ENCODE measurements at places on chromosomes 3 and 15.

DNA sequence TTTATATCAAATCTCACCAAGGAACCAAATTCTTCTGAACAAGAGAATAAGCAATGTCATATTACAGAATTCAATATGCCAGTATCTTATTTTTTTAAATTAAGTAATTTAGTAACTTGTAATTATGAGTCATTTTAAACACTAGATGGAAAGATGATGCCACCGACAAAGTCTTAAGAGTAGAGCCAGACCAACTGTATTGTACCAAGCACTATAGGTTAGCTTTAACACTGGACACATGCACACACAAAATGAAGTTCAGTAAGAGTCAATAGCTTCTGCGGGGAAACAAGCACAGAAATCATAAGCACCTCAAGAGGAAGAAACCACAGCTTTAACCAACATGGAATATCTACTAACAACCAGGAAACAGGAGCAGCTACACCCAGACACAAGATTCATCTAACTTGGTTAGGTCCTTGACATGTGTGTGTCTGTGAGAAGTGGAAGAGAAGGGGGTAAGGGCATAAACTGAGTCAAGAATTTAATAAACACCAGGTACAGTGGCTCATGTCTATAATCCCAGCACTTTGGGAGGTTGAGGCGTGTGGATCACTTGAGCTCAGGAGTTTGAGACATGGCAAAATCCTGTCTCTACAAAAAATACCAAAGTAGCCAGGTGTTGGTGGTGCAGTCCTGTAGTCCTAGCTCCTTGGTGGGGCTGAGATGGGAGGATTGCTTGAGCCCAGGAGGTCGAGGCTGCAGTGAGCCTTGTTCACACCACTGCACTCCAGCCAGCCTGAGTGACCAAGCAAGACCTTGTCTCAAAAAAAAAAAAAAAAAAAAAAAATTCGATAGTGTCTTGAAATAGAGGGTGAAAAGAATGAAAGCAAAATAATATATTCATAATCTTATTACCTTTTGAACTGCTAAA, 28.9 kb downstream of the DENND4A start:
- no peak for DNase-seq

- no peak for DNase-seq
These were observed at the start of gene C3orf49 for GRCh38 chr3:63819151-63819398. TSS of gene C3orf49 (plus strand) at chr3:63819299. CDS start at chr3:63819472, 173 bp downstream.

DNA sequence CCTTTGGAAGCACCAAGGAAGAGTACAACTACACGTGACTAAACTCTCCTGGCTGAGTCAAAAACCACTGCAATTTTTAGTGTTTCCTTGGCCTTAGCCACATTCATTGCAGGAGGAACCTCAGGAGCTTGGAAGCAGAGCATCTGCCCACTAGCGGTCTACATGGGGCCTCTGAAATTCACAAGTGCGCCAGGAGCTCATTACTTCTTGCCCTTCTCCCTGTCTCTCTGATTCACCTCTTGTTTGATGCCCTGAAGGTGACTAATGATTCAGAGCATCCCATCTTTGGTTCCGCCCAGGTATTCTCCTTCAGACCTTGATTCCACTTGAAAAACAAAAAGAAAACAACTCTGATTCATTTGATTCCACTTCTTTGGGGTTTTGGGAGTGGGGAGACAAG, 201.1 kb upstream of the LPP start:
- DNase-seq: no peak

DNA sequence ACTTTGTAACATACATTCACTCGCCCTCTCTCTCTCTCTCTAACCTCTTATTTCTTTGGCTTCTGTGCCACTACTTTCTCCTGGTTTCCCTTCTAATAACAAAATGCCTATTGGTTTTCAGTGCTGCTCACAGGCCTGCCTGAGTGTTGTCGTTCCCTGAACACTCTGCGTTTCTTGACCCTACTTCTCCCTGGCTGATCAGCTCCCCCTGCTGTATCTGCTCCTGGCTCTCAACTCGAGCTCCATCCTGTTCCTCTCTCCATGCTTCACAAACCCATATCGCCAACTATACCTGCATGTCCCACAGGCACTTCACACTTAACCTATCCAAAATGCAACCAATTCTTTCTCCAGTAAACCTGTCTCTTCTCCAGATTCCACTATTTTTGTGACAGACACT, 111.4 kb downstream of the OPA1 start:
- no peak for DNase-seq

DNA sequence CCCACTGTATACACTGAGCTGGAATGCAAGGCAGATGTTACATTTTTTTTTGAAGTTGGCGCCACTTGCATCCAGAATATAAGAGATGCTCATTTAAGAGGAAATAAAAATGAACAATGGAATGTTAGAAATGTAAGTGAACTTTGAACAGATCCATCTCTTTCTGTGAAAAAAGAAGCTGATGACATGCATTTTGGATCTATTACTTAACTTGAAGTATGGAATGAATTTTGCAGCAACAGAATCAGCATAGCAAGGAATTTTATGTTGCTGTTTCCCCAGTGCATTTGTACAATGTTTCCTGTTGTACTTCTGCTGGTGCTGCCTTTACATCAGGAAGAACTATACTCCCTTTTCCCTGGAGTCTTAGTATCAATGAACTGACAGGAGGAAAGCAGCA, 178.2 kb downstream of the LSAMP start:
- DNase-seq: no peak

- DNase-seq: no peak
These were observed 99.7 kb downstream of the TIGIT start for GRCh38 chr3:114393367-114394072.

DNA sequence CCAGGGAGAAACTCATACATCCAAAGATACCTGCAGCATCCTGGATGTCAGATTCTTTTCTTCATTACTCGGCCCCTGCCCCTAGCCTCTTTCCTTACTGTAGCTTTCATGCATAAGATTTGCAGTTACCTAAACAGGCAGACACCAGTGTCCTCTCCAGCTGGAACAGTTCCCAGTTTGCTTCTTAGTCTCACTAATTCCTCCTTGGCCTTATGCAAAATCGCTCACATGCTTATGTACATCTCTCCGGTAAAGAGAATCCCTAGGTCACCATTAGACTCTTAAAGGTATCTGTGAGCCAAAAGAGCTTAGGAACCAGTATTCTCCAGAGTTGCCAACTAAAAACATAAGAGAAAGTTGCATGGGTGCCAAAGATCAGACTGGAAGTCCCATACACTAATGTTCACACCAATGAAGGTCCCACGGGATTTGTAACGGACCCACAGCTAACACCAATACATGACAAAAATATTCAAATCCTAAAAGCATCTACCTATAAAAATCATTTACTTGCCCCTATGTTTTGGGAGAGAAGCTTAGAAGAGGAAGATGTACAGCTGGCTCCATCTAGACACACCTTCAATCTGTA, 66.6 kb downstream of the CBLB start:
- DNase-seq: no peak

GRCh38 chr3:107103786-107104185, 273.5 kb upstream of the CCDC54 start:
- no peak for DNase-seq

- no peak for DNase-seq
These were observed 28.6 kb upstream of the SH3BP5 start for GRCh38 chr3:15360788-15361493.

DNA sequence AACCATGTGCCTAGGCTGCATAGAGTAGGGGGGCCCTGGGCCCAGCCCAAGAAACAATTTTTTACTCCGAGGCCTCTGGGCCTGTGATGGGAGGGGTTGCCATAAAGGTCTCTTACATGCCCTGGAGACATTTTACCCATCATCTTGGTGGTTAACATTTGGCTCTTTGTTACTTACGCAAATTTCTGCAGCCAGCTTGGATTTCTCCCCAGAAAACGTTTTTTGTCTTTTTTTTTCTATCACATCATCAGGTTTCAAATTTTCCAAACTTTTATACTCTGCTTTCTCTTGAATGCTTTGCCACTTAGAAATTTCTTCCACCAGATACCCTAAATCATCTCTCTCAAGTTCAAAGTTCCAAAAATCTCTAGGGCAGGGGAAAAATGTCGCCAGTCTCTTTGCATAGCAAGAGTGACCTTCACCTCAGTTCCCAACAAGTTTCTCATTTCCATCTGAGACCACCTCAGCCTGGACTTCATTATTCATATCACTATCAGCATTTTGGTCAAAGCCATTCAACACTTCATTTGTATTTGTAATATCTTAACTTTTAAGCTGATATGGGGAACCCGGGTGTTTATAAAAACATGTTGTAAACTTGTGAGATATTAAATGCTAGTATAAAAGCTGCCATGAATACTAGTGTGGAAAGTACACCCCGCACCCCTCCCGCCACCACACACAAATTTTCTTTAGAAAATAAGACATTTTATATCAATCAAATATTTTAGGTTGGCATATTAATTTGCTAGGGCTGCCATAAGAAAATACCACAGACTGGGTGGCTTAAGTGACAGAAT, 56.0 kb upstream of the PLSCR4 start:
- DNase-seq: no peak
